ENCODE measurements at places on chromosomes 16 and 17. TPM values are rescaled to one million over a fixed set of nuclear protein-coding genes. Genes with fewer than 3 reads are reported as not detected.

FOXJ1 gene
- 0.47 TPM for total RNA-seq

DNA sequence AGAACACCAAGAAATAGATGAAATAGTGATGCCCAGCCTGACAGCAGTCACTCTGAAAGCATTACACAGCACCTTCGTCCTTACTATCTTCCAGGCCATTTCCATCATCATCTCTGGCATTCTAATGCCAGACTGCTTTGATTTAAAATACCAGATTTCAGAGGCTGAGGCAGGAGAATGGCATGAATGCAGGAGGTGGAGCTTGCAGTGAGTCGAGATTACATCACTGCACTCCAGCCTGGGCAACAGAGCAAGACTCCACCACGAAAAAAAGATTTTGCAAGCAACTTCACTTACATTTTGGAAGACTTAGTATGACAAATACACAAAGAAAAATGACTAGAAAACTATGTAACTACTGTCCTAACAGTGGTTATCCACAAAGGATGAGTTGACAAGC, 244.0 kb downstream of the CPPED1 start:
- no peak for DNase-seq

GRCh38 chr16:87924041-87924810, 12.1 kb downstream of the CA5A start:
- DNase-seq = no peak

GRCh38 chr17:17535957-17536356, 39.8 kb upstream of the RASD1 start:
- no peak for DNase-seq

GRCh38 chr17:33929181-33929724, 325.8 kb upstream of the CCL2 start:
- no peak for DNase-seq

DNA sequence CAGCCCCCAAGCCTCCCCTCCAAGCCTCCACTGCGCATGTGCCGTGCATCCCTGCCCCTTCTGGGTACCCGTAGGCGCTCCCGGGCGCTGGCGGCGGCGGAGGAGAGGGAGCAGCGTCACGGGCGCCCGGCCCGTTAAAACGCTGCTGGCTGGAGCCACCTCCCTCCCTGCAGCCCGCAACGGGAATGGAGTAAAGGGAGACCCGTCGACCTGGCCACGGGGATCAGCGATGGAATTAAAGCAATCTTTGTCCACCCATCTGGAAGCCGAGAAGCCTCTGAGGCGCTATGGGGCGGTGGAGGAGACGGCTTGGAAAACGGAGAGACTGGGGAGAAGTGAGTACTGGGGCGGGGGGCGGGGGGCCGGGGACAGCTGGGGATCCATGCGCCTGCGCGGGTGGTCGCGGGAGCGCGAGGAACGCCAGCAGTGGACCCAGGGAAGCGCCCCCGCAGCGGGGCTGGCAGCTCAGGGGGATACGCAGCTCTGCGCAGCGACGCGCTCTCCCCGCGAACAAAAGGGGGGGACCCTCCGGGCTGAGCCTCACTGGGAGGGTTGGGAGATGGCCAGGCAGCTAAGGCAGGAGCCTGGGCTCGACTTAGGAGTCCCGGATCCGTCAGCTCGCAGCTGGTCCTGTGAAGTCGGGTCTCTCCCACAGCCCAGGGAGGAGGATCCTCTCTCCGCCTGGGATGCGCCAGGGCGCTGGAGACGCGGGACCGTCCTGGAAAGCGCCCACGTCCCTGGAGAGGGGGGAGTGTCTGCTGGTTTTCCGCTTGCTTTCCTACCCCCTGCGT, at the start of gene BMERB1:
Gene BMERB1, plus strand, starts transcription at position 164 of the 791 bp plus-strand sequence. Its CDS starts 66 bp downstream, at position 230.
- DNase-seq = peak; percentile 79

GRCh38 chr17:75182319-75182568, 515 bp downstream of the SUMO2 start:
- DNase-seq = no peak

DNA sequence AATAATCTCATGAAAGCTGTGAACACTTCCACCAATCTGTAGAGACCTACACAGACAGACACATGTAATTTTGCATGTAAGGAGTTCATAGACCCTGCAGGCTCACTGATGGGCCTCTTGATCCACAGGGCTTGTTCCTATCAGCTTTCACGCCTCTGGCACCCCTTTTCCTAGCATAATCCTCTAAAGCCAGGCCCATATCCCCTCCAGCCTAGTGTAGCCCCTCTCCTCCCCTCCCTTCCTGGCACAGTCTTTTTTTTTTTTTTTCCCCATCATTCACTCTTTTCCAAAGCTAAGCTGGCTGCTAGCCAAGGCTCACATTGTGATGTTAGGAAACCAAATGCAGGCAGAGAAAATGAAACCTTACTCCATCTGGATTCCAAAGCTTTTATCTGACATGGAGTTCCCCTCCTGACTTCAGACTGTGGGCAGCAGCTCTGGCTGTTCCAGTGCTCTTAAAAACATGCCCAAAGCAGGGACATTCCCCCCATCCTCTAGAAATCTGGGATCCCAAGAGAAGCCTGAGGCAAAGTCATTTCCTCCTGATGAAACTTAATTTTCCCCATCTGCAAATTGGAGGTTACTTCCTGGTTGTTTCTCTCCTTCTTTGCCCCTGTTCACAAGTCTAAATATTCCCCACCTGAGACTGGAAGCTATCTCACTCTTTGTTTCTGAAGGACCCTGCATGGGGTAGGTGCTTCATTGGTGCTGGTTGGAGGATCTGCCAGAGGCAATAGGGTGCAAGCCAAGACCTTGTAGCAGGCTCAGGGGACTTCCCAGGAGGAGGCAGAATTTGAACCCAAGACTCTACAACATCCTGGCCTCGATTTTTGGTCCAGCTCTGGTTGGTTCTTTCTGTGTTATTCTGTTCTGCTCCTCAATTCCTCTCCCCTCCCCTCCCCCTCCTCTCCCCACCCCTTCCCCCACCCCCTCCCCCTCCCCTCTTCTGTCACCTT, 9.9 kb upstream of the CCL5 start:
- no peak for DNase-seq

FOXL1 gene
- not detected for total RNA-seq

FGF11 gene
- 10.6 TPM for total RNA-seq

GRCh38 chr16:68190081-68190480, 45.8 kb downstream of the ESRP2 start:
- no peak for DNase-seq

DNA sequence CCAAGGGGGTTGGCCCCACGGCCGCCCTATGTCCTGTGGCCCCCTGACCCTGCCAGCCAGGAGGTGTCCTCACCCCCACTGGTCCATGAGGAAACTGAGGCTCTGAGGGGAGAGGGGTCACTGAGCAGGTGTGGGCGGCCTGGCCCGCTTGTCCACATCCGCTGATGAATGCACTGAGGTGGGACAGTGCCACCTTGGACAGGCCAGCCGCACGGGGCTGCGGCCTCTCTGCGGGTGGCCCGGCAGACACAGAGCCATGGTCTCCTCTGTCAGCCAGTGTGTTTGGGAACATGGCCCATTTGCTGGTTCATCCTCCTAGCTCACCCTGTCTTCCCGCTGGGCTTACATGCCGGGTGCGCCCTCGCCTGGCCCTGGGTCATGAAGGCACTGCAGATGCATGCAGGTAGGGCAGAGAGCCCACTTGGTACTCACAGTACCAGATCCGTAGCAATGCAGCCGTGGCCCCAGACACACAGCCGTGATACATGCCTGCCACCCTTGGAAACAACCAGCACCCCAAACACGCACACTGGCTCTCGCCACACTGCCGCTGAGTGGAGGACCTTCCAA, 93.9 kb downstream of the ENGASE start:
- DNase-seq = no peak
